ENCODE measurements at places on chromosomes 11 and 22.

DNA sequence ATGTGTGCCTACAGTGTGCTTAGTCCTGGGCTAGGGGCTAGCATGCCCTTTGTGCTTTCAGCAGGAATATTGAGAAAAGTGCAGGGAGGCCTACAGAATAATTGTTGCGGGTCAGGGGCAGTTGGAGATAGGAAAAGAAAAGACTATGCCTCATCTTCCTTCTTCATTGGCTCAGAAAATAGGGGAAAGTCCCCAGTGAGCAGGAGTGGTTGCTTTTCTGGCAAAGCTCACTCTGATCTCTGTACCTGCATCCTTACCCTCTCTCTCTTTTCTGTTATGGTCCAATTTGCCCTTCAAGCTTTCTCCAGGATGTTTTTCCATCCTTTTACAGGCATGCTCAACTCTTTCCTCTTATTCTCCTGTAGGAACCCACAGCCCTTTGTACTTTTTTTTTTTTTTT, 29.5 kb upstream of the RRM1 start:
- peaks cover 33% of the 10 kb centered on the region for H3K36me3 ChIP-seq
- no peak for DNase-seq
- H3K4me1 ChIP-seq: peaks cover 35% of the 10 kb centered on the region
- H3K27ac ChIP-seq: peak overlapping the region; percentile 35

DNA sequence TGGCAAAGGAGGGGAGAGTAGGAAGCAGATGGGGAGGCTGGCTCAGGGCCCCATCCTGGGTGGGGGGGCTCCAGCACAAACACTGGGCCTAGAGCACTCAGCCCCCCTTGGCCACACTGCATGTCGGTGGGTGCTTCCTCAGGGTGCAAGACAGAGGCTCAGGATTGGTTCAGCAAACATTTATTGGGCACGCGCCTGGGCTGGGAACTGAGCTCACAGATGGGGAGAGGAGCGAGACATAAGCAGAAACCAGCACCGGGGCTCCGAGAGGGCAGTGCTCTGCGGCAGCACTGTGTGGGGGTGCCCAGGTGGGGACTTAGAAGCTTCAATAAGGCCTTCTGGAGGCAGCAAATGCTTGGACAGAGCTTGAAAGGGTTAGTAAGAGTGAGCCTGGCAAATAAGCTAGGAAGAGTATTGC, 12.1 kb upstream of the EHD1 start:
- no peak overlapping the region for H3K27ac ChIP-seq
- no peak overlapping the region for H3K4me3 ChIP-seq
- no peaks in the 10 kb centered on the region for H3K36me3 ChIP-seq
- peaks cover 22% of the 10 kb centered on the region for H3K4me1 ChIP-seq
- DNase-seq: no peak

- no peaks in the 10 kb centered on the region for H3K27me3 ChIP-seq
- no peaks in the 10 kb centered on the region for H3K36me3 ChIP-seq
- no peaks in the 10 kb centered on the region for H3K4me1 ChIP-seq
Measured at GRCh38 chr11:44957040-44957515, 6.4 kb upstream of the TP53I11 start.

DNA sequence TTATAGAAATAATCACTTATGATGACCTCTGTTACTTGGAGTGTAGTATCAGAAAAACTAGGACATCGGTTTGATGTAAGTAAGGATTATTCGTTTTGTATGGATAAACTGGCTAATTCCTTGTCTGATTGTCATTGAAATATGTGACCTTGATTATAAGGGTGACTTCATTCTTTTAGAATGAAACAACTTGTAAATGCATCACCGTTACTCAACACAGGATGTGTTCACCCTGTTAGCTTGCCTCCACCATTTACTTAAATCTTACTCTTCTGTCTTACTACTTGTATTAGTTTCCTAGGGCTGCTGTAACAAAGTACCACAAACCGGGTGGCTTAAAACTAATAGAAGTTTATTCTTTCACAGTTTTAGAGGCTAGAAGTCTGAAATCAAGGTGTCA, 7.9 kb downstream of the SFI1 start:
- H3K27me3 ChIP-seq: no peaks in the 10 kb centered on the region
- H3K4me3 ChIP-seq: no peak overlapping the region
- peaks cover 26% of the 10 kb centered on the region for H3K4me1 ChIP-seq
- DNase-seq: no peak

DNA sequence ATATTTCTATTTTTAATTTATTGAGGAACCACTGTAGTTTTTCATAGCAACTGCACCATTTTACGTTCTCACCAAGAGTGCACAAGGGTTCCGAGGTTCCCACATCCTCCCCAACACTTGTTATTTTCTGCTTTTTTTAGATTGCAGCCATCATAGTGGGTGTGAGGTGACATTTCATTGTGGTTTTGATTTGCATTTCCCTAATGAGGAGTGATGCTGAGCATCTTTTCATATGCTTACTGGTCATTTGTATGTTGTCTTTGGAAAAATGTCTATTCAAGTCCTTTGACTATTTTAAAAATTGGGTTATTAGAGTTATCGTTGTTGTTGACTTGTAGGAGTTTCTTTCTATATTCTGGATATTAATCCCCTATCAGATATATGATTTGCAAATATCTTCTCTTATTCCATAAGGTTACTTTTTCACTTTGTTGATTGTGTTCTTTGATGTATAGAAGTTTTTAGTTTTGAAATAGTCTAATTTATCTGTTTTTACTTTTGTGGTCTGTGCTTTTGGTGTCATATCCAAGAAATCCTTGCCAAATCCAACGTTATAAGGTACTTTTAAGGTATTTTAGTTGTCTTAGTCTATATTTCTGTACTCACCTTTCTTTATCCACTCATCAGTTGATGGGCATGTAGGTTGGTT, 9.0 kb downstream of the NEAT1 start:
- peak overlapping the region; percentile 100 for H3K27ac ChIP-seq
- H3K4me3 ChIP-seq: peak overlapping the region; percentile 97
- H3K27me3 ChIP-seq: no peaks in the 10 kb centered on the region
- peaks cover 65% of the 10 kb centered on the region for H3K4me1 ChIP-seq

DNA sequence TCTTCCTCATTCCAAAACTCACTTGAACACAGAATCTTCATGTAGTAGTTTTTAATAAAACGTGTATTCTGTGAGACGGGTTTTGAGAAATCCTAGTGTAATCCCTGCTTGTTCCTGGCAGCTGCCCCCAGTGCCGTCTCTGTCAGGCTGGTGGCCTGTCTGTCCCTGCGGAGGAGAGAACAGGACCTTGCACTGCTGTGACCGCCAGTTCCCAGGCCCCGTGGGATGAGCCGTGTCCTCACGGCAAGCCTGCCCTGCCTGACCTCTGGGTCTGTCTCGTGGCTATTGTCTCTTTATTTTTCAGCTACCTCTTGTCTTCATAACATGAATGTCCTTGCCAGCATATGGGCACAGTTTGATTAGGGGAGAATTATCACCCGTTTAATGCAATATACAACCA, 535.5 kb upstream of the B3GAT1 start:
- no peaks in the 10 kb centered on the region for H3K27me3 ChIP-seq
- H3K4me1 ChIP-seq: no peaks in the 10 kb centered on the region
- DNase-seq: no peak
- H3K4me3 ChIP-seq: no peak overlapping the region

DNA sequence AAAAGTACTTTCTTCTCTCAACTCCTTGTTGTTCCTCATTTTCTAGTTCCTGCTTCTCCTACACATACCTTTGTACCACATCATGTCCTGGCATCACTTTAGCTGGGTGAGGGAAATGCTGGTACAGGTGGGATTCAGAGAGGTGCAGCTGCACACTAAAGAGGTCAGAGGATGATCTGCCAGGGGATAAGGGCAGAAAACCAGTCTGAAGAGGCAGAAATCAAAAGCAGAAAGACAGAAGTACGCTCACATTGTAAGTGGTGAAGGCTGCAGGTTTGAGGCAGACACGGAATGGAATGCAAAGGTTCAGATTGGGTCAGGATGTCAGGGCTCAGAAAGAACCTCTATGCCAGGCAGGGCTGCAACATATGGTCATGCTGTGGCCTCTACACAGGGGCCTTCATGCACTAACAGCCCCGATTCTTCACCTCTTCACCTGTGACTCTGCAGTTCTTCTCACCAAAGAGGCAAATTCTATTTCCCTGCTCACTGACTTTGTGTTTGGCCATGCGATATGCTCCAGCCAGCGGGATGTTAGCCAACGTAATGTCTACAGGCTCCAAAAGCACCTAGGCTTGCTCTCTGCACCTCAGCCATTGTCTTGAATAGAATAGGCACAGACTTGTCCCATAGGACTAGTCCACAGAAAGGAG, 373.7 kb downstream of the NXPE2 start:
- no peak overlapping the region for H3K27ac ChIP-seq
- no peaks in the 10 kb centered on the region for H3K36me3 ChIP-seq
- no peaks in the 10 kb centered on the region for H3K27me3 ChIP-seq
- H3K4me3 ChIP-seq: no peak overlapping the region
- DNase-seq: no peak
- no peaks in the 10 kb centered on the region for H3K4me1 ChIP-seq

- peaks cover 25% of the 10 kb centered on the region for H3K4me1 ChIP-seq
- no peak for DNase-seq
- no peak overlapping the region for H3K27ac ChIP-seq
- H3K4me3 ChIP-seq: no peak overlapping the region
Measured at GRCh38 chr22:46592390-46592872, 27.8 kb upstream of the GRAMD4 start.

GRCh38 chr11:98194611-98195010, 826.1 kb upstream of the CNTN5 start:
- no peak overlapping the region for H3K27ac ChIP-seq
- H3K4me1 ChIP-seq: no peaks in the 10 kb centered on the region
- no peak overlapping the region for H3K4me3 ChIP-seq
- no peaks in the 10 kb centered on the region for H3K36me3 ChIP-seq
- H3K27me3 ChIP-seq: no peaks in the 10 kb centered on the region

- H3K4me3 ChIP-seq: no peak overlapping the region
- peaks cover 2% of the 10 kb centered on the region for H3K36me3 ChIP-seq
- no peak for DNase-seq
Measured at GRCh38 chr11:78196661-78197091, 8.0 kb downstream of the USP35 start.

DNA sequence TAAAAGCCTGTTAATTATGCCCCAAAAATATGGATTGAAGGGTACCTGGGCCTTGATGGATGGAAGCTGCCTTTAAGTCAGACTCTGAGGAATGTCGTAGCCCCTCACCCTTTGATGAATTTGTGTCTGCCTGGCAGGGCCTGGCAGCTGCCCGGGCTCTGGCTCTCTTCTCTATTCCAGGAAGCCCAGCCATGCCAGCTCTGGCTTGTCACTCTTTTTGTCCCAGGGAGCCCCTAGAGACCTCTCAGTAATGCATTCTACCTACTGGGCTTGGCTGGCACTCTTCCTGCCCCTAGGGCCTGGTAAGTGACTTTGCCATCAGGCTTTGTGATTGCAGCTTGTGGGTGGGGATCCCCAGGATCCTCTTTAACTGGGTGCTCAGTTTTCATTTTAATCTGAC, 103.8 kb downstream of the GRIK4 start:
- H3K4me3 ChIP-seq: no peak overlapping the region
- no peak overlapping the region for H3K27ac ChIP-seq
- no peak for DNase-seq
- H3K36me3 ChIP-seq: no peaks in the 10 kb centered on the region
- no peaks in the 10 kb centered on the region for H3K27me3 ChIP-seq

GRCh38 chr11:133384731-133385130, 147.6 kb downstream of the OPCML start:
- H3K27me3 ChIP-seq: no peaks in the 10 kb centered on the region
- DNase-seq: no peak
- H3K4me1 ChIP-seq: no peaks in the 10 kb centered on the region
- no peak overlapping the region for H3K4me3 ChIP-seq
- H3K27ac ChIP-seq: no peak overlapping the region

Measured in CD4-positive, CD25-positive, alpha-beta regulatory T cell (primary cell).